ENCODE measurements at places on chromosomes 1 and 21. TPM values are rescaled to one million over a fixed set of nuclear protein-coding genes. Genes with fewer than 3 reads are reported as not detected.

VHLL gene
- total RNA-seq, result 0.63 TPM

CEP170 gene
- 76.1 TPM for total RNA-seq

C1orf115 gene
- 1.8 TPM for total RNA-seq

RNF223 gene
- total RNA-seq, result not detected

CREB3L4 gene
- total RNA-seq, result 7.5 TPM

IPP gene
- total RNA-seq, result 10.0 TPM
